ENCODE measurements at places on chromosomes 4 and X.
A peak's percentile ranks its signal among the peaks of the same experiment; 100 is the strongest.

DNA sequence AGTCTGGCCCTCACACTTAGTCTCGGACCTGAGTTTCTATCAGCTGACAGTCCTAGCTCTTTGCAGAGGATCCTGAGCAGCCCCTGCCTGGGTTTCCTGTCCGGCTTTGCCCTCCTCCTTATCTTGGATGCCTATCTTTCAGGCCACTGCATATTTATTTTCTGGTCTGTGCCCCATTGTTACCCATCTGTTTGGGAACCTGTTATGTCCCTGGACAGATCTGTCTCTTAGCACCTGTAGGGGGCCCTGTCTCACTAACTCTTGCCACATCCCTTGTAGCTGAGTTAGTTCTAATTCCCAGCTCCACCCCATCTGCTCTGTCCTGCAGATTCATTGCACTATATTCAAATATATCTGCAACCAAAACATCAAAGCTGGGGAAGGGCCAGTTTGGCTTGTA lies 514.9 kb upstream of the LCORL start:
- DNase-seq = no peak

DNA sequence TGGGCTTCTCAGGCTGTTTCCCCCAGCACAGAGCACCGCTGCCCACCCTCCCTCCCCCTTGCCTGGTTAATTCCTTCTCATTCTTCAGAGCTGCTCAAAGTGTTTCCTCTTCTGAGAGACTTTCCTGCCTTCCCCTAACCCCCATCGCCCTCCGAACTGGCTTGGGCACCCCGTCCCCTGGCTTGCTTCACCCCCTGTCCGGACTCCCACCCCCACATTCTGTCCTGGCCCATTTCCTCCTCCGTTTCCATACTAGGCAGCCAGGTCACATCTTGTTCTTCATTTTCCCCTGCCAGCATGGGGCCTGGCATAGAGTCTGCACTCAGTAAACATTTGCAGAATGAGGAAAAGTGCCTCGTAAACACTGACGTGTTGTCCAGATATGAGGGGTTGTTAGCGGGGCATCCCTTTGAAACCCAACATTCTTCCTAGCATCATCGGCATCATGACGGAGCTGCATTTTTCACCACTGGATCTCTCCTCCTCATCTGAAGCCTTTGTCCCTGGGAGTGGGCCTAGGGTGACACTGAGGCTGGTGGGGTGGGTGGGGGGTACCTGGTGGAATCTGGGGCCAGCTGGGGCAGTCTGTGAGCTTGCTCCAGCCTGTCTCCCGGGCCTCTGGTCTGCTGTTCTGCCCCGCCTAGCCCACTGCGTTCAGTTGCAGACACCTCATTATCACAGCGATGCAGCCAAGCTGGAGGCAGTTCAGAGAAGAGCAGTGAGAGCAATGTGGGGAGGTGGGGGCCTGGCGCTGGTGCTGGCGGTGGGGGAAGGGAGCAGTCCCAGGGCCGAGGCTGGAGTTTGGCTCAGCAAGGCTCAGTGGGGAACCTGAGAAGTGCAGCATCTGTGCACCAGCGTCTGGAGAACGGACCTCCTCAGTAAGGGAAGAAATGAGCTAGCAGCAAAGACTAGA lies 149.4 kb upstream of the PJA1 start:
- no peak for DNase-seq

DNA sequence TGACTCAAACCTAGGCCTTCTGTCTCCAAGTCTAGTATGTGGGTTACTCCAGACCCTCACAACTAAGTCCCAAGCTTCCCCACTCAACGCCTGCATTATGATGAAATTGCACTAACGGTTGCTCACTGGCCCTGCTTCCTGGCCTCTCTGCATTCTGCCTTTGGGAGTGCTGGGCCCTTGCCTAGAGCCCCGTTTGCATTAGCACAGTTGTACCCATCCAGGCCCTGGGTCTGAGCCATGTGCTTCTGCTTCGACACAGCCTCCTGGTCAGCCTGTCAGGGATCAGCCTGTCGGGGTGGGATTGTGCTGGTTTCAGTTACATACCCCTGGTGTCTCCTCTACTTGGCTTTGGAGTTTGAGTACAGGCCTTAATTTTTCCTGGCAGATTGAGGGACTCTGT lies 58.4 kb downstream of the DCUN1D4 start:
- DNase-seq = no peak

DNA sequence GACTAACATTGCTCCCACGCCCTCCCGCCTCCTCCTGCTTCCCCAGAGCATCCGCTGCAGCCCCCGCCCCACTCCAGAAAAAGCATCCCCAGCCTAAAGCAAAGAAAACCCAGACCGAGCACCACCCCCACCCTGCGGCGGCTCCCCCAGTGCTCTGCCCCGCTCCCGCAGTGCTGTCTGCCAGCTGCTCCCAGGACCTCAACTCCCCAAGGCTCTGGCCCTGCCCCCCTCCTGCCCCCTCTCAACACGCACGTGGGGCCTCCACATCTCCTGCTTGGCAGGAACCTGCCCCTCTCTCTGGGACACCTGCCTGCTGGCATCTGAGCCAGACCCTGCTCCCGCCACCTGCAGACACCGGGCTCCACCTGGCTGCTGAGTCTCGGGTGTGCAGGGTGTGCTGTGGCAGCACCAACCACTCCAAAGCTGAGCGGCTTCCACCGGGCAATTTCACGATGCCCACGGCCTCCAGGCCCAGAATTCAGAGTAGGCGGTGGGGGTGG lies 79.4 kb downstream of the FAM53A start:
- DNase-seq = no peak

GRCh38 chr4:184681916-184682315 lies 32.4 kb downstream of the PRIMPOL start:
- no peak for DNase-seq

DNA sequence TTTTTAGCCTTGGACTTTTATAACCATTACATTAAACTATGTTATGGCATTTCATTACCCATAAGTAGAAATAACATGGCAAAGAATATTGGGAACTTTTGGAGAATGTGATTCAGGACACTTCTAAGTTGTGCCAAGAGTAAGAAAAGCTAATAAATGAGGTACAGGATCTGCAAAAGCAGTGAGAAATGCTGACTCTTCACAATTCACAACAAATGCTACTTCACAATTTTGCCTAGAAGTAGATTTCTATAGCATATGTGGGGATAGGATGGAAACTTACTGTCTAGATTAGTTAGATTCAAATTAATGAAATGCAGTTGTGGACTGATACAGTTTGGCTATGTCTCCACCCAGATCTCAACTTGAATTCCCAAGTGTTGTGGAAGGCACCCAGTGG lies 173.7 kb downstream of the COMMD8 start:
- DNase-seq = no peak

- DNase-seq = no peak
Observed at GRCh38 chr4:60744767-60745166, 455.4 kb upstream of the ADGRL3 start.

DNA sequence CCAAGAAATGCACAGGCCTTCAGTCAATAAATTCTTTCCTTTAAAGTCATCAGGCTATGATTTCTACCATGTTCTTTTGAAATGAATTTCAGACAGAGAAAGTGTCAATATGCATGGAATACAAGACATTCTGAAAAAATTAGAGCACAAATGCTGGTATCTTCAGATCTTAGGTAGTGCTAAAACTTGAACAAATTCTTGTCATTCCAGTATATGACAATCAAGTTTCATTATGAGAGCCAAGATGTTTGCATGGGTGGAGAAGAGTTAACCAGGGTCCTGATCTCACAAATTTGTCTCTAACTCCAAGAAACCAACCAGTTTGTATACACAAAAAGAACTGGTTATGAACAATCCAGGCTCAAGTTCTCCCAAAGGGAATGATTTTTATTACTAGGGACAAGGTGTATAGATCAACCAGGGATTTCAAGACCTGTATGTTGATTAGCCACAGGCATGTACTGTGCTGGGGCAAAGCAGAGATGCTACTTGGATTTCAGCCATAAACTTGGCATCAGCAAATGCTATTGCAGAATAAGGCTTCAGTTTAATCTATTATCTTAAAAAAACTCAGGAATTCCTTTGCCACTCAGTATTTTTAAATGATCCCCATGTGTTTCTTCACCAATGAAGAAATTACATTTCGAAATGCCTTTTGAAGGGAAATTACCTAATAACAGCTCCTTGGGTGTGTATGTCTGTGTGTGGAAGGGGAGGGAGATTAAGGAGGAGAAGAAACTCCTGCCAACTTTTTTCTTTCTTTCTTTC lies 69.7 kb downstream of the FANCB start:
- DNase-seq = no peak

- DNase-seq = peak; percentile 82
Observed at GRCh38 chrX:153564047-153564606, 34.8 kb downstream of the CCNQ start.

DNA sequence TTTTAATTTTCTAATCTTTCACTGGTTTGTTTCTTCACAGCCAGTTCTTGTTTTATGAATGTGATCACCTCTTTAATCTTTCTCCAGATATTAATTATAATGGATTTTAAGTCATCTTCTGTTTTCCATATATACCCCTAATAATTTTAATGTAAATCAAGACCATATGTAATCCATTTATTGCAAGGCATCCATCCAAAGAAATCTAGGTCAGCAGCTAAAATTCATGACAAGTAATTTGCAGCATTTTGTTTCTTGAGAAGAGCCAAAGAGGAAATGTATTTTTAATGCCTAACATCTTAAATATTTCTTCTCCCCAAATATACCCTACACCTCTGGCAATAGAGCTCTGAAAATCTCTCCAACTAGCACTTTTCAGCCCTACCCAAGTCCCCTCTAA lies 81.1 kb downstream of the SUPT20HL2 start:
- DNase-seq = no peak

GRCh38 chrX:119095936-119096335 lies 23.1 kb downstream of the CT47C1 start:
- DNase-seq = no peak

DNA sequence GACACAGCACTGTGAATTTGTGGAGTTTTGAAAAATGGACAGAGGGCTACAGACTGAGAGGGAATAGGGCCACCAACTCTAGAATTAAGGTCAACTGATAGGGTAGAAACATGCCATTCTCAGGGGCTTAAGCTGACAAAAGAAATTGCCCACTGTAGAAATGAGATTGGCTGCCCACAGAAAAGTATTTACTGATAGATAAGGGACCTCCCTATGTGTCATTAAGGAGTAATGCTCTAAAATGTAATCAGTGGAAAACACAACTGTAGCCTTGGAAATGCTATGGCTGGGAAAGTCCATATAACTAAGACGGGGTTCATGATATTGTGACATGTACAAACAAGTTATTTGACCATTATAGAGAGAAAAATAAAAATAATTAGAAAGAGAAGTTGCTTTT lies 4.6 kb downstream of the RTL9 start:
- DNase-seq = no peak

DNA sequence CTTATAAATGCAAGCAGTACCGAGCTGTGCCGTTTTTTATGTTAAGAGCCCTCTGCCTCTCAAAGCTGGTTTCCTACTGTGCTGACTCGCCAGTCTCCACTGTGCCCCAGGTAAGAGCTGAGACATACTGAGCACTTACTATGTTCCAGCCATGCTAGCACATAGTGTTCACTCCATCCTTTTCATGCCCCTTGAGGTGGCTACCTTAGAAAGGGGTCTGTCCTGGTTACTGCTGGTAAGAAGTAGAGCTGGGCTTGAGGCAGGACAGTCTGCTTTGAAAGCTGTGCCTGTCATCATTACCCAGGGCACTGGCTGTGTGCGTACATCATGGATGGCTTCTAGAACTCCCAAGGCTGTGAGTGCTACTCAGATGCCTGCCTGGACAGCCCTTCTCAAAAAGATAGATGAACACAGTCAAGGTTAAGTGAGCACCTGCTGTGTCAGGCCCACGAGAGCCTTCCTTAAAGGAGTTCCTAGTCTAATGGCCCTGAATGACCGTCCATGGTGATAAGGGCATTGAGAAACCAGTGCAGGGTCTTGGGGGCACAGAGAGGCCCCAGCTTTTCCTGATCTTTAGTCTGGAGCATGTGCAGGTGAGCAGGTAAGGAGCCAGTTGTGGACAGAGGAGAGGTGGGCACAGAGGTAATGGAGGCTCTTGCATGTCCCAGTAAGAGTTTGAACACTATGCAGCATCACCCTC lies 1.6 kb downstream of the STK32B start:
- no peak for DNase-seq

DNA sequence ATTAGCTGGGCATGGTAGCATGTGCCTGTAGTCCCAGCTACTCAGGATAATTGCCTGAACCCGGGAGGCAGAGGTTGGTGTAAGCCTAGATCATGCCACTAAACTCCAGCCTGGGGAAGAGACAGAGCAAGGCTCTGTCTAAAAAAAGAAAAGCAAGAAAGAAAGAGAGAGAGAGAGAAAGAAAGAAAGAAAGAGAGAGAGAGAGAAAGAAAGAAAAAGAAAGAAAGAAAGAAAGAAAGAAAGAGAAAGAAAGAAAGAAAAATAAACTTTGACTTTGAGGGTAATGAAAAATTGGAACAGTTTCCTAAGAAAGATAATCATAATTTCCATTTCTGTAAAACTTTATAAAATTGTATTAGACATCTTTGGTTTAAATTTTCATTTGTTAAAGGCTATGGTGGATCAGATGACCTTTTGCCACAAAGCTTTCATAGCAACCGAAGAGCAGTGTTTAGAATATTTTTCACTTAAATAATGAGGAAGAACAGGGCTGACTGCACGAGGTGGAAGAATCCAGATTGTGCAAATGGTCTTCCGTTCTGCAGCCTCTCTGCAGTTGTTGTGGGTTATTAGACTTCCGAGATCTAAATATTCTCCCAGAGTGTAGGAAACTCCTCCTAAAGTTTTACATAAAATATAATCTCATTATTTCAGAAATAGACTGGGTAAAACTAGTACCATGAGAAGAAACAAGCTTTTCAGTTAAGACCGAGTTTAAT lies 55.9 kb downstream of the RBM47 start:
- no peak for DNase-seq

DNA sequence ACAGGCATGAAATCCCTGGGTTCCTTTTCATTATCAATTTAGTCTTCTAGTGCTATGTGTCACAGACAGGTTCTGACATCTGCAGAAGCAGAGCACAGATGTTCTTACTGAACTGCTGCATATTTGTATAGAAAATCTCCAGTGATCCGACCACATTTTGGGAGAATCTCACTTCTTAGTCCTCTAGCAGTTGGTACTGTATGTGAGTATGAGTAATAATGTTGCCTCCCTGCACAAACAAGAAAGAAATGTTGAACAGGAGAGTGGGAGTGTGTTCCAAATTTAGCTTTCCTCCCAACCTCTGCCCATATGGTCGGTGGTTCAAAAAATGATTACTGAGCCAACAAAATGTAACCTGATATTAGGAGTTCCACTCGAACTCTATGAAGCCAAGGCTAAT lies 165.3 kb upstream of the GPC4 start:
- DNase-seq = no peak

- DNase-seq = no peak
Observed at GRCh38 chr4:38150766-38151165, 190.6 kb downstream of the PTTG2 start.

GRCh38 chr4:110172972-110173371 lies 25.4 kb downstream of the ELOVL6 start:
- no peak for DNase-seq

- no peak for DNase-seq
Observed at GRCh38 chr4:151436093-151436518, 27.1 kb downstream of the FHIP1A start.

DNA sequence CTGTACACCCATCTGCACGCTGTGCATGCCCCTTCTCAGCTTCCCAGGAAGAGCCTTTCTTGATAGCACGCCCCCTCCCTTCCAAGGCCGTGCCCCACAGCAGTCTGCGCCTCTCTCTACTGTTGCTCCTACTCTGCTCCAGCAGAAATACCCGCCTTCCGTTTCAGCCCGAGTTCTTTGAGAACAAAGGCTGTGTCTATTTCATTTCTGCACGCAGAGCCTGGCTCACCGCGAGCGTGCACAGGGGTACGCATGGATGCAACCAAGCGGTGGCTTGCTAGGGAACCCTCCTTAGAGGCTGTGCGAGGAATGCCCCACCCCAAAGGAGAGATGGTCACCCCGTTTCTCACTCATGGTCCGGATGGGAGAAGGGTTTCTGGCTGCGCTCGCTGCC lies 485 bp downstream of the AADAT start:
- DNase-seq = no peak

GRCh38 chr4:57194068-57194611 lies 84.0 kb upstream of the IGFBP7 start:
- no peak for DNase-seq

All from psoas muscle (tissue), 8 donors.